ENCODE measurements at places on chromosomes 7 and 10.
A peak's percentile ranks its signal among the peaks of the same experiment; 100 is the strongest.

DNA sequence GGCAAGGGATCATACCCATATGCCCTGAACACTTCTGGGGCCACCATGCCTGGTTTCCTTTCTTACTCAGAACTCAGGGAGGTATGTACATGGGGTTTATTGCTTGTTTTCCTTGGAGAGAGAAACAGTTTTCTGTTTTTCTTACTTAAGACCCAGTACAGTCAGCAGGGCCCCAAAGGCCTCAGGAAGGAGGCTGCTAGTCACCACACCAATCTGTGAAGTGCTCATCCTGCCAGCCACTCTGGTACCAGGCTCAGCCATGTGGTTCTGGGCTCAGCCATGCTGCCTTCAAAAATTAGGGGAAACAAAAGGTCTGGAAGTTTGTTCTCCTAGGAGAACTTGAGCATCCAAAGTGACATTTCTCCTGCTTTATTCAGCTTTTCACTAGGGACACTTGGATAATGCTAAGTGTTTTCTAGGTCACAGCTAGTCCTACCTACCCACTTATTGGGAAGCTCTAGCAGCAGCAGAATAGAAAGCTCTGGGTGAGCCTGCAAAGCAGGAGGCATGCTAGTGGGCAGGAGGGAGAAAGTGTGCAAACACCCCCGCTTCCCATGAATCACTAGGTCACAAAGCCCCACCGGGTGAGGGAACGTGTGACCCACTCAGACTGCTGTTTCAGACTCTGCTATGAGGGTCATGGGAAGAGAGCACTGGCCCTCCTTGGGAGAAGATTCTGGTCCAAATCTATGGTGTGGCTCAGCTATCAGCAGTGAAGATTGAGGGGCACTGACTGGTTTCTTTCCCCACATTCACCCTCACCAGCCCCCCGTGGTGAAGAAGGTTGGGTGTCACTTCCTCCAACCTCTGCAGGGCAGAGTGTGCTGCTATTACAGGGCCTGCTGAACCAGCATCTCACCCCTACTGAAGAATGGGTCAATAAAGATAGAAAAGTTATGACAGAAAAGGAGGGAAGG lies 23.9 kb downstream of the NUDCD3 start:
- DNase-seq: no peak

- no peak for DNase-seq
Measured at GRCh38 chr7:14332155-14332554, 342.7 kb upstream of the ETV1 start.

- DNase-seq: peak; percentile 17
Measured at GRCh38 chr7:91288208-91288824, 24.1 kb downstream of the FZD1 start.

GRCh38 chr10:43376828-43377423 lies 5.5 kb downstream of the FXYD4 start:
- no peak for DNase-seq

DNA sequence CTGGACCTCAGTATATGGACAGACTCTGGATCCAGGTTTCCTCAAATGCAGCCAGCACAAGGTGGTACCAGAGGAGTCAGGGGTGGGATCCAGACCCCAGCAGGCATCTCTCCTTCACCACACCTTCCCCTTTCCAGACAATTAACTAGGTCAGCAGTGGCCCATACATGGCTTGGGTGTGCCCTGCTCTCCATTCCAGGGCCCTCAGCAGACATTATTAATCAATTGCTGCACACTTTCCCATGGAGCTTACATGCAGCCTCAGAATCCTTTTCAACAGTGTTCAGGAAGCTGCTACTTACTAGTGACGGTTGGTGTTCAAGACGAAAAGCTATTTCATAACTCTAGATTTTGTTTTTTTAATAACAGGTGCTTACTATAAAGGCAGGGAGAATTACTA lies 6.0 kb downstream of the COL13A1 start:
- no peak for DNase-seq
